Cerebellar nuclear complex (tissue), 1 donor: ENCODE measurements at places on chromosomes 5 and 9.

GRCh38 chr5:65779643-65780042, 57.6 kb downstream of the NLN start:
- no peak for DNase-seq

DNA sequence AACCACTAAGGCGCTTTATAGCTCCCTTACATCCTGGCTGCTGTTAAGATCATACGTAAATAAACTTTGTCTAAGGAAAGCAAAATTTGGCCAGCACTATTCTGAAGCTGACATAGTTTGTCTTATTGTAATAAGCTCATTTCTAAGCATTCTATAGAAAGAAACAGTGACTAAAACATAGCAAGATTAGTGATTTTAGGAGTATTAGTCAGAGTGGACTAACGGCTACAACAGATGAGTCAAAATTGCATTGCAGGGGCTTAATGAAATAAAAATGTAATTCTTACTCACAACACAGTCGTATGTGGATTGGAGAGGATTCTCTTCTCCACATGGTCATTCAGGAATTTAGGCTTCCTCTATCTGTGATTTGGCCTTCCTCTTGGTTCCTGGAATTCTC, 347.6 kb downstream of the GADD45G start:
- DNase-seq = no peak

DNA sequence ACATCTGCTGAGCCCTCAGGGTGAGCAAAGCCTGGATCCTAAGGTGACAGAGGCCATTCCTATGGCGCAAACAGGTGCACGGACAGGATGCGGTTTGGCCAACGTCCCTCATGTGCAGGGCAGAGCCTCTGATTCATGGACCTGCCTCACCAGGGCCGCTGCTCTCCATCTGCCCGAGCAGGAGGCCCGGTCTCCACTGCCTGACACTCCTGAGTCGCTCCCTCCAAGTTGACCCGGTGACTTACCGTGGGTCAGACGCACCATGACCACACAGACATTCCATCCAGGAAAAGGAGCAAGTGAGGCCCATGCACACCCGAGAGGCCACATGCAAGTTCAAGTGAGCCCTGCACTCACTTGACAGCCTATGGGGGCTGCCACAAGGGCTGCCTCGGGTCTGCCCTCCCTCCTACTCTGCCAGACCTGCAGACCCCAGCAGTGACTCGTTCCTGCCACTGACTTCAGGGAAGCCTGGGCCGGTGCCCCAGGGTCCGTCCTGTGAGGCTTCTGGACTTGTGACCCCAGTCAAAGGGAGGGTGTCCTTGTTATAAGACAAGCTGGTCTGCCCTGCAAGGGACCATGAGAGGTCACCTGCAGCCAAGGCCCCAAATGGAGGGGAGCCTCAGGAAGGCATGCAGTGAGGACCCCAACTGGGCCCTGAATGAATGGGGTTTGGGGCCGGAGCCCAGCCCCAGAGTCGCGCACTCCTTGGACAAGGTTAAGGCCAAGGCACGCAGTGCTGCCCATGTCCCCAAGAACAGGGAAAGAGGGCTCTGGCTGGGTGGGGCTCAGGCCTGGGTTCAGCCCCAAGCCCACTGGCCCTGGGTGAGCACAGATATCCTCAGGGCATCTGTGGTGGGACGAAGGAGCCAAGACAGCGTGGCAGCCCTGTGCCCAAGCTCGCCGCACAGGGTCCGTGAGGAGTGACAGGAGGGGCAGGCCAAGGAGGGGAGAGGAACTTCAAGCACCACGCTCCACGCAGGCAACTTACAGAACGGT, 10.1 kb downstream of the BRD3OS start:
- DNase-seq = no peak

DNA sequence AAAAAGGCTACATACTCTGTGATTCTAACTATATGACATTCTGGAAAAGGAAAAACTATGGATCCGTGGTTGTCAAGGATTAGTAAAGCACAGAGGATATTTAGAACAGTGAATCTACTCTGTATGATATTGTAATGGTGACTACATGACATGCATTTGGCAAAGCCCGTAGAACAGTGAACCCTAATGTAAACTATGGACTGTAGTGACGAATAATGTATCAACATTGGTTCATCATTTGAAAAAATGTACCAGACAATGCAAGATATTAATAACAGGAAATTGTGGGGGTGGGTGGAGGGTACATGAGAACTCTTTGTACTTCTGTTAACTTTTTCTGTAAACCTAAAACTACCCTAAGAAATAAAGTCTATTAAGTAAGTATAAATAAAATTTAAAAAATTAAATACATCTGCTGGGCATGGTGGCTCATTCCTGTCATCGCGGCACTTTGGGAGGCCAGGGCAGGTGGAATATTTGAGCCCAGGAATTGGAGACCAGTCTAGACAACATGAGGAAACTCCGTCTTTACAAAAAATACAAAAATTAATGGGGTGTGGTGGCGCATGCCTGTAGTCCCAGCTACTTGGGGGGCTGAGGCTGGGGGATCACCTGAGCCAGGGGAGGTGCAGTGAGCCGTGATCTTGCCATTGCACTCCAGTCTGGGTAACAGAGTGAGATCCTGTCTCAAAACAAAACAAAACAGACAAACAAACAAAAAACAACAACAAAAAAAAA, 101.7 kb upstream of the TBC1D2 start:
- no peak for DNase-seq

DNA sequence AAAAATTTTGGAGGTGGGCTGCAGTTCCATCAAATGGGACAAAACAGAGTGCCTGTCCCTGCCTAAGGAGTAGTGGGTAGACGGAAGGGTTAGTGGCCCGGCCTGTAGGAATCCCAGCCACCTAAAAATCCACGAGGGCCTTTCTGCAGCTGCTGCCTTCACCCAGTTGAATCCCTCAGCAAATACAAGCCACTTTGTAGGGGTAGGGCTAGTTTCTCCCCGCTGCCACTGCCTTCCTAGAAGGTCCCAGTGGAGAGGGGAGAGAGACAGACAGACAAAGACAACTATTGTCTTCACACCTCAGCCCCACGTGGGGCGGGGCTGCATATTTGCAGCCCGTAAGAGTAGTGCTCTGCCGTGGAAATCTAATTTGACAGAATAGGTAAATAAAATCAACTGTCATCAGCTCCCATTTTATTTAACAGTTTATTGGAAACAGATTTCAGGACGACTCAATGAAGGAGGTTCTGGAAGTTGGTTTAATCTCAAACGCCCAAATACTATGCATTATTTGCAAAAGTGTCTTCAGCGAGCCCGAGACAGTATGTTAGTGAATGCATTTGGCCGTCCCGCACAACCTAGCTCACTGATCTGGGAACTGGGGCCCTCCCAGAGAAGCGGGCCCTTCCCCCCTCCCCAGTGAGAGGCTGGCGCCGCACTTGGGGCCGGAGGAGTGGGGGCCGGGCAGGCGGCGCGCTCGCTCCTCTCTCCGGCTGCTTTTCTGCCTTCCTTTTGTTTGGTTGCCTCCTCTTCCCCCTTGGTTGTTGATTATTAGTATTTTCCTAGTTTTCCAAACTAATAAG, 67.6 kb upstream of the TBCA start:
- no peak for DNase-seq

- DNase-seq = no peak
Measured at GRCh38 chr5:126031989-126032716, 391.1 kb upstream of the GRAMD2B start.

DNA sequence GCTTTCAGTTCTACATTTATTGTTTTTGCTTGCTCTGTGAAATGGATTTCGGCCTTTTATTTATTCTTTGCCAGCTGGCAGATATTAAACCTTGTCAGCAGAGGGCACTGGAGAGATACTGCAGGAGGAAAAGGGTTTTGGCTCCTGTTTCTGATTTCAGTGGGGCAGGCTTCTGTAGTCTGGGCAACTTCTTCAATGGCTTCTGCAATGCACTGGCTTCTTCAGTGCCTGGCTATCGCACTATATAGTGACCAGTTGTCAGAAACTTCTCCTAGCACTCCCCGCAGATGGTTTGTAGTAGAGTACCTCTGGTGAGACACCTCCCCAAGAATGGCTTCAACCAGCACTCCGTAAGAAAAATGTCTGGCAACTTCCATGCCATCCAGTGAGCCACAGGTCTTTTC, 3.2 kb upstream of the NFX1 start:
- DNase-seq = peak; percentile 20
